AG04450 (cell line): ENCODE measurements at places on chromosomes 7 and 10. TPM values are rescaled to one million over a fixed set of nuclear protein-coding genes. Genes with fewer than 3 reads are reported as not detected.

DNA sequence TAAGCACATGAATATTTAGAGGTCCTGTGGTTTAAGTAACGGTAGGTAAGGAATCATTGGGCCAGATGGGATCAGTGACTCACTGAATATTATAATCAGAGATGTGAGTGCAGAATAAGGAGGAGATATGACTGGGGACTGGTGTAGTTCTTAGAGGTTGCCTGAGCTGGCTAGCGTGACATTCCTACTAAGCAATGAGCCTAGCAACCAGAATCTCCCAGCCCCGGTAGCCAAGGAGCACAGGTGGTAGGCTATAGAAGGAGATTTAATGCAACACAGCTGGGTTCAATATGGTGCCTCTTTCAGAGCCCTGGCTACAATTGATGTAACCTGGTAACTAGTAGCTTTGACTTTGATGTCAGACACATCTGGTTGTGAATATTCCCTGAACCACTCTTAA is 641.6 kb downstream of the AUTS2 start:
- no peak for DNase-seq

- DNase-seq, result no peak
These were observed 1.5 kb downstream of the PDLIM1 start for GRCh38 chr10:95289003-95289920.

- DNase-seq, result no peak
These were observed 293.7 kb downstream of the FZD1 start for GRCh38 chr7:91557789-91558404.

DNA sequence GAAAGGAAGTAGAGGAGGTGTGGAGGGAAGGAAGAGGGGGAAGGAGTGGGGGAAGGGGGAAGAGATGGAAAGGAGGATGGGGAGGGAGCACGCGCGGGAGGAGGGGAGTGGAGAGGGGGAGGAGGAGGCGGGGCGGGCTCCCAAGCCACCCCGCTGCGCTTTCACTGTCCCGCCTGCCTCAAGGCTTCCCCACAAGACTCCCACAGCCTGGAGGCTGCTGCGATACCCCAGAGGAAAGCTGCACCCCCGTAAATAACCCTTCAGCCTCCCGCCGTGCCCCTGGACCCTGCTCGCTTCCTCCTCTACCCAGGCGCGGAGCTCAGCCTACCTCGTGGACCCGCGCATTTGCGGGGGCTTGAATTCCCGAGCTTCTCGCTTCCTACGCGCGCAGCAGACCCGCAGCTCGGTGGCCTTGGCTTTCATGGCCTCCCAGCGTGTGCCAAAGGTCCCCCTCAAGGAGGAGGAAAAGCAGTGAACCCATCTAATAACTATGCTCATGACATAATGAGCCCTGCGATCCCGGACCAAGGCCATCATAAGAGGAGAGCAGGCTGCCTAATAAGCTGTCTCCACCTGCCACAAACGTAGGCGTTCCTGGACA is at the start of gene C10orf67:
C10orf67 (minus strand) TSS at position 557 of the 601 bp plus-strand sequence; CDS start at position 534, 23 bp downstream.
- DNase-seq, result no peak

DNA sequence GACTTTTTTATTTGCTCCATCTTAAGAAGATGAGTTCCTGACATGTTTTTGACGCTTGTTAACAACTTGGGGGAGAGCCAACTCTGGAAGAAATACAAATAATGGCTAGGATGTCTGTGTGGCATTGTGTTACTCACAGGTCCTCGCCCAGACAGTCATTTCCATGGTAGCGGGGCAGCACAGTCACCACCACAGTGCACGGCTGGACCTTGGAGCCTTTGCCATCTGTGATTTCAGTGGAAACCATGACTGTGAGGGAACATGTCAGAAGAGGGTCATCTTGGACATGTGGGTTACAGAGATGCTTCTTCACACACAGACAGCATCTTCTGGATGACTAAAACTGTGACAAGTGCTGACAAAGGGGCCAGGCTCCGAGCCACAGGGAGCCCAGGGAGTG is 74.5 kb downstream of the PKD1L1 start:
- no peak for DNase-seq

- no peak for DNase-seq
These were observed 41.5 kb upstream of the SEMA3C start for GRCh38 chr7:80960244-80960795.

GRCh38 chr10:127579640-127580039 is 30.5 kb downstream of the NPS start:
- DNase-seq, result no peak

GRCh38 chr7:117835016-117835664 is 38.1 kb downstream of the CTTNBP2 start:
- no peak for DNase-seq

DNA sequence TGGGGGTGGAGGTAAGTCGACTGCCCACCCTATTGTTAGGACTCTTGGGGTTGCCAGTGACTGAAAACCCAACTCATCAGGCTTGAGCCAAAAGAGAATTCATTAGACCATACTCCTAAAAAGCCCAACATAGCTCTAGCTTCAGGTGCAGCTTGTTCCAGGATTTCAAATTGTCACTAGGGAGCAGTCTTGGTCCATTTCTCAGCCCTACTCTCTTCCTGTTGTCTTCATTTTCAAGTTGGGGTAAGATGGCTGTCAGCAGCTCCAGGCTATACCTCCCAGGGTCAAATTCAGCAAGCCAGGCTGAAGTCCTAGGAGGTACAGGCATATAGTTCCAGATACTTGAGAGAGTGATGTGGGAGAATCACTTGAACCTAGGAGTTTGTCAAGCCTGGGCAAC is 14.9 kb upstream of the COL13A1 start:
- DNase-seq, result no peak

DNA sequence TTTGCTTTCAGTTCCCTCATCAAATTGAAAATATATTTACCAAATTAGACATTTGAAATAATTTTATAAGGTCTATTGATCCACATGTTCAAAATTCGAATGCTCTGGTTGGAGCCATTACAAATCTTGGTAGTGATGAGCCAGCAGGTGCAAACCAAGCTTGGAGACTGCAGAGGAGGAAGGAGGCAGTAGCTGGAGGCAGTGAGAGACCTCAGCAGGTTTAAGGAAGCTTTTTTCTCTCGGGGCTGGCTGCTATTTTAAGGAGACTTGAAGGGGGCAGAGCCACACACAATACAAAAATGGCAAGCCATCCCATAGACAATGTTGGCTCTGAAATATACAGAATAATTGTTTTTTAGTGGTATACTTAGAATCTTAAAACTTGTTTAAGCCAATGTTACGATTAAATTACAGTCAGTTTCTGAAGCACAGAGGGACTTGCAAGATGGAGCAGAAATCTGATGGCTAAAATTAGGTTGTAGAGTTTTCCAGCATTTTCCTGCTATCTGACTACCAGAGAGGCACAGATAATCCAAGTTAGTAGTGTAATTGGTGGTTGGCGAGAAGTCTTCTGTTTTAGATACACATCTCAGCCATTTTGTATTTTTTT is 185.8 kb downstream of the SNX10 start:
- DNase-seq, result no peak

DNA sequence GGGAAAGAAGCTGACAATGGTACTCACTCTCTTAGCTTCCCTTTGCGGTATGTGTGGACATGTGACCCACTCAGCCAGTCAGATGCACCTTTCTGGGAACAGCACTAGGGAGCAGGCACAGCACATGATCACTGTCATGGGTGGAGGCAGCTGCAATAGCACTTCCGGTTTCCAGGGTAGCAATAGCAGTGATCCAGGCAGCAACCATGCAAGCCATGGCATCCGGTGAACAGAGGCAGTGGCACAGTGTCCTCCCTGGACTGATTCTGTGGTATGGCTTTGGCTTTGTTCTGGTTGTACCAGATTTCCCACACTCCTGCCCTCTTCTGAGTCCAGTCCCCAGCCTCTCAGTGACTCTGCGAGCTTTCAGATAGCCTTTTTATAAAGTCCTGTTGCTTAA is 86.8 kb upstream of the NAMPT start:
- no peak for DNase-seq

GRCh38 chr10:61175316-61175715 is 231.3 kb upstream of the RHOBTB1 start:
- no peak for DNase-seq

- no peak for DNase-seq
These were observed 2.7 kb downstream of the MXI1 start for GRCh38 chr10:110209926-110210673.

DNA sequence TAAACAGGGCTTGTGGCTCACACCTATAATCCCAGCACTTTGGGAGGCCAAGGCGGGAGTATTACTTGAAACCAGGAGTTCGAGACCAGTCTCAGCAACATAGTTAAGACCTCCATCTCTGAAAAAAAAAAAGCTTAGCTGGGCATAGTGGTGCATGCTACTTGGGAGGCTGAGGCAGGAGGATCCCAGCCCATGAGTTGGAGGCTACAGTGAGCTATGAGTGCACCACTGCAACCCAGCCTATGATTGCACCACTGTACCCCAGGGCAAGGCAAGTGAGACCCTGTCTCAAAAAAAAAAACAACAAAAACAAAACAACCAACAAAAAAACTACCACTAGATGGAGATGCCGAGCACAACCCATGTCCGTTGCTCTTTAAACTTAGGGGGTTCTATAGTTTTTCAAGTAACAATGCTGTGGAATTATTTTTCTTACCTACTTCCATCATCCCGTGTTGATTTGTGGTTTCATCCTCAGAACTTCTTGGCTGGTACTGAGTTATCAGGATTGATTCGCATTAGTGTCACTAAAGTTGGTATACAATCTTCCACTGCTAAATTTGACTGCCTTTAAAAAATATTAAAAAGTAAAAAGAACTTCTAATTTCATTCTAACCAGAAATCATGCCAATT is 12.2 kb upstream of the REPIN1 start:
- DNase-seq, result no peak

GRCh38 chr7:142352543-142352942 is 94.7 kb upstream of the PRSS58 start:
- DNase-seq, result no peak

DNA sequence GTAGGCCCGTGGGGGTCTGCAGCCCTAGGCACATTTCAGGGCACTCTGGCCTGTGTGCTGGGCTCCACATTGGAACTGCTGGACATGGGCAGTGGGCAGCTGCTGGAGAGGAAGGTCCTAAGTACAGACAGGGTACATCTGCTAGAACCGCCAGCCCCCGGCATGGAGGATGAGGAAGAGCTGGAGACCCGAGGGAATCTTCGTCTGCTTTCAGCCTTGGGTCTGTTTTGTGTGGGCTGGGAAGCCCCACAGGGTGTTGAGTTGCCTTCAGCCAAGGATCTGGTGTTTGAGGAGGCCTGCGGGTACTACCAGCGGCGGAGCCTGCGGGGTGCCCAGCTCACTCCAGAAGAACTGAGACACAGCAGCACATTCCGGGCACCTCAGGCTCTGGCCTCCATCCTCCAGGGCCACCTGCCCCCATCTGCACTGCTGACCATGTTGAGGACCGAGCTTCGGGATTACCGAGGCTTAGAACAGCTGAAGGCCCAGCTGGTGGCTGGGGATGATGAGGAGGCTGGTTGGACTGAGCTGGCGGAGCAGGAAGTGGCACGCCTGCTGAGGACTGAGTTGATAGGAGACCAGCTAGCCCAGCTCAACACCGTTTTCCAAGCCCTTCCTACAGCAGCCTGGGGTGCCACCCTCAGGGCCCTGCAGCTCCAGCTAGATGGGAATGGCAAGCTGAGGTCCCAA is 1.4 kb downstream of the HPS6 start:
- no peak for DNase-seq

DNA sequence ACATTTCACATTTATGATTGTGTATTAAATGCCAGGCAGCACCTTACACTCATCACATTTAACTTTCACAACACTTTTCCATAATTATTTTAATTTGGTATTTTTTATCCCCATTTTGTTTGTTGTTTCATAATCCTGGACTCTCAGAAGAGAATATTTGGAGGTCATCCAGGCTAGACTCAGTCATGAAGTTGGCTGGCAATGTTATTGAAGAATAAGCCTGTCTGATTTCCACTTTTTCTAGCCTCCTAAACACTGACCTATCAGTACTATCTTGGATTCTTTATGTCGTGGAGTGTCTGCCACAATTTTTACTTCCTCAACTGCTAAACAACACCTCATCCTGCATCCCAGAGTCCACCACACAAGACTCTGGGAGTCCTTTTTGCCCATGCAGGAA is 372.3 kb upstream of the NRP1 start:
- no peak for DNase-seq

DNA sequence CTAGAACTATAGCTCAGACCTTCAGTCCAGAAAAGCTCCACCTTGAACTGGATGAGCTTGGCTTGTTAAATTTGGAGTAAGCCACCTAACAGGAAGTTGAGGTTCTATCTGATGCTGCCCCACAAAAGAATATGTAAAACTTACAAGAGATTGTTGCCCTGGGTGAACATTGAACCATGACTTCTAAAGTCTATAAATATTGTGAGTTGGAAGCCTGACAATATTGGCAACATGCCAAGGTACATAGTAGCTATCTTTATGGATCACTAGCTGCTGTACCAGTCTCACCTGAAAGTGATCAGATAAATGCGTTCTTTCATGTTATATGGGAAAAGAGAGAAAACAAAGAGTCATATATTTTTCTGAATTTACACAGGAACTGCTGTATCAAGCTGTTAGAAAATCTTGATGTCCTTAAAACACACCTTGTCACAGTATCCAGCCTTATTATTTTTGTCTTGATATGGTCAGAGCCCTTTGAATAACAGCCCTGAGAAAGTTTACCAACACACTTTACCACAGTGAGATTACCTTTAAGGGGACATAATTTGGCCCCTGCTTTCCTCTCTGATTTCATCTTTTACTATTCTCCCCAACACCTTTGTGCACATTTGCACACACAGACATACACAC is 92.0 kb downstream of the LSMEM1 start:
- DNase-seq, result no peak

GRCh38 chr10:87842776-87843497 is 20.4 kb downstream of the KLLN start:
- peak; percentile 48 for DNase-seq

DNA sequence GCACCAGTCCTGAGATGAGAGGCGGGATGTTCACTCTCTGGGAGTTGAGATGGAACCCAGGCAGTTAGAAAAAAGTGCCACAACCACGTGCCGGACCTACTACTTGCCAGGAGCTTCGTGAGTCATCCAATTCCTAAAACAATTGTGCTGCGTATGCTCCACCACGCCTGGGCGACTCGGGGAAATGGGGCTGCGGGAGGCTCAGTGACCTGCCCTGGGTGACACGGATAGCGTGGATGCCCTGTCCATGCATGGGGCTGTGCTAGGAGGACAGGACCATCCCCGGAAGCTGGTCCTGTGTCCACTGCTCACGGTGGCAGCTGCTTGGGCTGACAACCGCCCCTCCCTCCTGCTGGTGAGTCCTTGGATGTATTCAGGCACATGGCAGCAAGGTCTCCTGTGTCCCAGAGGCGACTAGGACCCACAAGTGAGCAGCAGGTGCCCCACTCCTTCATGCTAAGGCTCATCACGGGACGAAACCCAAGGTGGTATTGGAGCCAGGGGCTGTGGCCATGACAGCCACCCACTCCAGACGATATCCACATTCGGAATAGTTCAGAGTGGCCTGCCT is 90.4 kb downstream of the BMS1 start:
- no peak for DNase-seq

The TMEM229A gene
- polyA plus RNA-seq, result not detected in 2 replicates

The TNS3 gene
- polyA plus RNA-seq, result 121 and 131 TPM in 2 replicates

The PTF1A gene
- not detected in 2 replicates for polyA plus RNA-seq

The IDI2 gene
- not detected in 2 replicates for polyA plus RNA-seq

The TRPV5 gene
- polyA plus RNA-seq, result not detected in 2 replicates

The GPR15LG gene
- not detected in 2 replicates for polyA plus RNA-seq

The SRPK2 gene
- polyA plus RNA-seq, result 22.4 and 23.7 TPM in 2 replicates

The ZNF679 gene
- not detected in 2 replicates for polyA plus RNA-seq

The PPP3CB gene
- 35.9 and 41.8 TPM in 2 replicates for polyA plus RNA-seq

The WASHC2A gene
- 44.6 and 59.9 TPM in 2 replicates for polyA plus RNA-seq

The SPACDR gene
- polyA plus RNA-seq, result 0.76 and 1.3 TPM in 2 replicates

The AKR1D1 gene
- polyA plus RNA-seq, result not detected in 2 replicates

The GARIN1A gene
- 0.47 TPM in 2 replicates for polyA plus RNA-seq

The AKR1C8 gene
- polyA plus RNA-seq, result not detected in 2 replicates

The PRPF18 gene
- polyA plus RNA-seq, result 19.3 and 25.4 TPM in 2 replicates

The CHST15 gene
- 3.2 and 4.1 TPM in 2 replicates for polyA plus RNA-seq

The PARD3 gene
- polyA plus RNA-seq, result 34.4 and 43.1 TPM in 2 replicates

The TEX47 gene
- not detected in 2 replicates for polyA plus RNA-seq
